ENCODE measurements at places on chromosomes 1 and 21. TPM values are rescaled to one million over a fixed set of nuclear protein-coding genes. Genes with fewer than 3 reads are reported as not detected.

The IGSF5 gene
- total RNA-seq, result not detected

DNA sequence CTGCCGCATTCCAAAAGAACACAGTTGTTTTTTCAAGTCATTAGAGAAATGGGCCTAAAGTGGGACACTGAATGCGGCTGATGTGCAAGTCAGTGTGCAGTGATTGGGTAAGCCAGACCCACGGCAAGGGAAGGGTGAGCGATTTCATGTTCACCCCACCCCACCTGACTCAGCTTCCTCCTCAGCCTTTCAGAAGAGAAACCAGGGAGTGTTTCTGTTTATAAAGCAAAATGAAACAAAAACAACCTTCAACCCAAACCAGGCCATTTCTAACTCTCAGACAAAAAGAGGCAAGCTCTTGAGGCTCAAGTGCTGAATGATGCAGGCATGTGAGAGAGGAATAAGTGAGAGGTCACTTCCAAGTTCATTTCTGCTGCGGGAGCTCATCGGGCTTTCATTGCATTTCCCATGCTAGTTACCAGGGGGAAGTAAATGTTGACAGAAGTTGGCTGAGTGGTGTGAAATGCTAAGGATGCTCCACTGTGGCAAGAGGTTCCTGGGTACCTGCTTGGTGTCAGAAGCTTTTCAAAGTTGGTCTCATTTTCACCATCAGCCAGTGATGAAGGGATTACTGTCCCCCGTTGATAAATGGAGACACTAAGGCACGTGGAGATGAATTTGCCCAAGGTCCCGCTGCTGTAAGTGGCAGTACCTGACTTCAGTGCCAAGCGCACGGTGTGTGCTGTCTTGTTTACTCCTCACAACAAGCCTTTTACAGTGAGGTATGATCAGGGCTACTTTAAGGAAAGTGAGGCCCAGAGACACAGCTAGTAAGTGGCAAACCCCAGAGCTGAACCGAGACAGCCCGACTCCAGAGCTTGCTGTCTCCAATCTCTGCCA, 29.1 kb downstream of the STPG1 start:
- DNase-seq, result peak; percentile 69

- no peak for DNase-seq
Measured at GRCh38 chr21:39523915-39524314, 72.1 kb downstream of the SH3BGR start.

GRCh38 chr1:92482665-92483609, 3.8 kb downstream of the GFI1 start:
- peak; percentile 30 for DNase-seq

The MAP10 gene
- total RNA-seq, result 1.5 TPM

DNA sequence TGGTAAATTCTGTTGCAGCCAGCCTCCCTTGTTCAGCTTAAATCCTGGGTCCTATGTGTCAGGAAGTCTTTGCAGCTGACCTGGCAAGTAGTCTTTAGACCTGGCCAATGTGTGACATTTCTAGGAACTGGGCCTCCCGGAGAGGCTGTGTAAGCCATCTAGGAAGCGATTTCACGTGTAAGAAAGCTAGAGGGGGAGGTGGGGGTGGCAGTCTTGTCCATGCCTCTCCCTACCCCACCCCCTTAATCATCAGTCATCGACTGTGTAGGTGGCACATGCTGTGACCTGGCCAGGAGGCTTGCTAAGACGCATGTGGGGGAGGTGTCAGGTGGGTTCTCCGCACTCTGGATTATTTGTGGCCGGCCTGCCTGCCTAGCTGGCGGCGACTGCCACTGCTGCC, 8.4 kb downstream of the C1orf226 start:
- DNase-seq, result no peak

DNA sequence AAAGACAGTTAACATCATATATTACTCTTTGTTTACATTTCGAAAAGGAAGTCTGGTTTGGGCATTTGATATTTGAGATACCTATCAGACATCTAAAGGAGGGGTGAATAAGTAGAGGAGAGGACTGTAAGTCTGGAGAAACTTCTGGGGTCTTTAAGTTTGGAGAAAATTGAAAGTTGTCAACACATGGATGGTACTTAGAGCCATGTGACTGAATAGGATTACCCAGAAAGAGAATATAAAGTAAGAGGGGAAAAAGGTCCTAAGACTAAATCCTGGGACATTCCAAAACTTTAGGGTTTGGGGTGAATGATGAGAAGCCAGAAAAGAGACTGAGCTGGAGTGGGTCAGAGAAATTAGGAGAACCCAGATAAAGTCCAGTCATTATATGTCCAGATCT, 10.1 kb upstream of the RNF2 start:
- no peak for DNase-seq

DNA sequence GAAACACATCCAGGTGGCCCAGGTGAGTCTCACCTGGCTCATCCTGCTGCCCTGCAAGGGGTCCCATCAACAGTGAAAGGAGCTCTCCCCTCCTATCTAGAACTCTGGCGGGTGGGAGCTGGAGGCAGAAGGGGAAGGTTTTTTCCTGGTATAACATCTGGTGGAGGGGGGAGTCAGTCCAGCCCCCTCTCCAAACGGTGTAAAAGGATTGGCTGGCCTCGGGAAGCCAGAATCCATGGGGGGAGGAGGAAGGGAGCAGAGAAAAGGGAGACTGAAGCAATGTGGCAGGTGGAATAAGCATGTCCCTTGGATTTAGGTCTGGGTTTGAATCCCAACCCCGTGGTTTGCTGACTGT, 1.2 kb upstream of the CAMK2N1 start:
- DNase-seq, result no peak

DNA sequence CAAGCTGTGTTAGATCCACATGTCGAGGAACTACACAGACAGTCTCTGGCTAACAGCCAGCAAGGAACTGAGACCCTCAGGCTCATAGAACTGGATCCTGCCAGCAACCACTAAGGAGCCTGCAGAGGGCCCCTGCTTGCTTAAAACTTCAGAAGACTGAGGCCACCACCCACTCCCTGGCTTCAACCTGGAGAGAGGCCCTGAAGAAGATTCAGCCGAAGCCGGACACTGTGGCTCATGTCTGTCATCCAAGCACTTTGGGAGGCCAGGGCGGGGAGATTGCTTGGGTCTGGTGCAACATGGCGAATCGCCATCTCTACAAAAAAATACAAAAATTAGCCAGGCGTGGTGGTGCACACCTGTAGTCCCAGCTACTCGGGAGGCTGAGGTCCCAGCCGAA, 92.6 kb upstream of the TMPRSS2 start:
- no peak for DNase-seq

DNA sequence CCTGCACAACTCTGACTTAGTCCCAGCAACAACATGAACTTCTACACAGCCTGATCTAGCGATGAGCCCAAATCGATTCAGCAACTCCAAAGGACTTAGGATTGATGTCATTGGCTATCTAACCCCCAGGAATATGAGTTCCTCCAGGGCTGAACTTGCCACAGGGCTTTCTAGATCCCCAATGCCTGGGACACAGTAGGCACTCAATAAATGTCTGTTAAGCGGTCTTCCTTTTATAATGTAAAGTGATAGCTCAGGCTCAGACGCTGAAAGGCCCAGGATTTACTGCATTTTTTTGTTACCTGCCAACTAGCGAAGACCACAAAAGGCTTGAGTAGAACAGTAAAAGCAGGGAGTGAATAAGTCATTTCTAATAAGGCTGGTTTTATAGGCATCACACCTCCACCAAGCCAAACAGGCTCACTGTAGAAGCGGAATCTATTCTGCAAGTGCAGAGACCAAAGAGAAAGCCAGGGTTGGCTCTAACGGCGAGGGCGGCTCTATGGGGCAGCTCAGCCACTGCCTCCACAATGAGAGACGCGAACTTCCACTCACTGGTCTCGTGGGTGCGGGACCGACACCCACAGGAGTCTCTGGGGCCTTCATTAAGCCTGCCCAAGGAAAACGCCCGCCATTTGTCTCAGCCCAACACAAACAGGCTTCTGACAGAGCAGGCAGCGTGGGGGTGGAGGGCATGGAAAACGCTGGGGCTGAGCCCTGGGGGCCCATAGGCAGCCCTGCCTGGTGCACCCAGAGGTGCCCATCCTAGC, 52.0 kb downstream of the HLCS start:
- no peak for DNase-seq

The DNAI4 gene
- 11.4 TPM for total RNA-seq

- no peak for DNase-seq
Measured at GRCh38 chr1:24934310-24935195, 4.5 kb upstream of the RUNX3 start.

GRCh38 chr1:228463559-228464455, 23.4 kb upstream of the RNF187 start:
- peak; percentile 44 for DNase-seq

GRCh38 chr21:32412162-32413014, at the start of gene EVA1C:
EVA1C (plus strand) TSS chr21:32412706; CDS start chr21:32412854, 148 bp downstream.
- DNase-seq, result peak; percentile 59

- DNase-seq, result no peak
Measured at GRCh38 chr1:21866707-21867043, 54.6 kb downstream of the LDLRAD2 start.

The GPR3 gene
- total RNA-seq, result not detected

DNA sequence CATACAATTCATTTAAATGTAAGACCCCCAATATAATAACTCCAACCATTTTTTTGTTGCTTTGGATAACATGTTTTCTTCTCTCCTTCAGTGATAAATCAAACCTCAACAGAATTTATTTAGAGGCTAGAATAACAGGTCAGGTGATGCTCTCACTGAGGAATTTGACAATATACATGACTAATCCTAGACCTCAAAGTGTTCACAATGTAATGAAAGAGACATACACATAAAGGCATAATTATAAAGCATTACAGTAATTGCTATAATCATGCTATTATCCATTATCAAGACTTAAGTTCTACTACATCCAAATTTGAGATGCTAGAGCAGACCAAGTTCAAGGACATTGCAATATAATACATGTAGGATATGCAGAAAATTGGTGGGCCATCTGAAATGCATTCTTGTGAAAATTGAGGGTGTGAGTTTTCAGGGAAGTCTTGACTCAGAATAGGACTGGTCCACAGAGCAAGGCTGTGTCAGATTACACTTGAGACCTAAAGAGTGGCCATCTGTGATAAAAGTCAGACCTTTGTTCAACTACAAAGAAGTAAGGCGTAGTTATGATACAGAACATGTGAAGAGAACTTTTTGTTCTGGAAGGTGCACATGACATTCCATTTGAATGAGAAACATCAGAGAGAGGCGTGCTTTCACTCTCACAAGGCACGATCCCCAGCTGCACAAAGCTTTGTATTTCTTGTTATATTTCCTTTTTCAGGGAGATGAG, 45.5 kb downstream of the UTP25 start:
- no peak for DNase-seq

DNA sequence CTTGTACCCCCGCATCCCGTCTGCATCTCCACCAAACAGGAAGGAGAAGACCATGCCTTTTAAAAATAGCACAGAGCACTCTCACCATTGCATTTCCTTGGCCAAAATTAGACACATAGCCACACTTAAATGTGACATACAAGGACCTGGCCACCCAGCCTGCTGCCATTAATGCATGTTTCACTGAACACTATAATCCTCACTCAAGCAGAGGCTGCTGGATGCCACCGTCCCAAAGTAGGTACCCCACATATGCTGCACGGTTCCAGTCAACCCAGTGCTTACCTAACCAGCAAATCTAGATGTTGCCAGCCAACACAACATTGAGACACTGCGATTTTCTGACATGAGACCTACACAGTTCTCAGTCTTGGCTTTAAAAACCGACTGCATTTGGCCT, 107.7 kb downstream of the ADSS2 start:
- DNase-seq, result no peak

The LIPI gene
- not detected for total RNA-seq

GRCh38 chr1:110638058-110638457, 31.9 kb upstream of the KCNA2 start:
- no peak for DNase-seq

DNA sequence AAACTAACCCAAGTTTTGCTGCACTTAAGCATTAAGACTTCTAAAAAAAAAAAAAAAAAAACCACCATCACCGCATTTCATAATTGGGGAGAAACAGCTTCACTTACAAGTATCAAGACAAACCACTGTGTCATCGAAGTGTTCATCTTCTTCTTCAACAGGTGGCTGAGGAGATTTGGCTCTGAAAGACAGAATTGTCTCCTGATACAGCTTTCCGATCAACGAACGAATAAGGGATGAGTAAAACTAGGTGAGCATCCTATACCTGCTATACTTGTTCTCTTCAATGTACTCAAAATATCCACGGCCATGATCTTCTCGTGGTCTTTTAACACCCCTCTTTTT, 2.0 kb downstream of the HNRNPU start:
- DNase-seq, result no peak

- DNase-seq, result no peak
Measured at GRCh38 chr1:51274676-51275075, 38.6 kb downstream of the RNF11 start.

DNA sequence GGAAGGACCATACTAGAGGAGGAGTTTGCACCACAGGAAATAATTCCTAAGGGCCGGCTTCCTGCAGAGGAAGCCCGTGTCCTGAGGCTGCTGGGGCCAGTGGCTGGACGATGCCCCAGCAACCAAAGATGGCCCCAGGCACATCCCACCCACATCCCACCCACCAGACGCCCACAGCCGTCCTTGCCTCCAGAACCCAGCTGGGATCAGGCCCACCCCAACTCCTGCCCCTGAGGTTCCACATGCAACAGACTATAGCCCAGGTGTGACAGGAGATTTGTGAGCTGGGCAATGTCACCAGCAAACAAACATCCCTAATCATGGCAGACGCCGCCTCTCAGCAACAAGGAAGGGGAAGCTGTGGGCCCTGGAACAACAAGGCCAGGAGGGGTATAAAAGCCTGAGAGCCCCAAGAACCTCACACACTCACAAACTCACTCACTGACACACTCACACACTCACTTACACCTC, at the start of gene KRTAP10-9:
Gene KRTAP10-9, plus strand, starts transcription at position 421 of the 471 bp plus-strand sequence. CDS start 79 bp downstream, outside the sequence.
- no peak for DNase-seq

- no peak for DNase-seq
Measured at GRCh38 chr1:180952657-180953013, 39.9 kb downstream of the KIAA1614 start.

The KLHDC8A gene
- not detected for total RNA-seq

GRCh38 chr1:67382292-67382691, 47.9 kb downstream of the SERBP1 start:
- DNase-seq, result no peak

GRCh38 chr1:228463009-228463558, 24.1 kb upstream of the RNF187 start:
- no peak for DNase-seq

- DNase-seq, result no peak
Measured at GRCh38 chr1:6911021-6911941, 126.0 kb downstream of the CAMTA1 start.

DNA sequence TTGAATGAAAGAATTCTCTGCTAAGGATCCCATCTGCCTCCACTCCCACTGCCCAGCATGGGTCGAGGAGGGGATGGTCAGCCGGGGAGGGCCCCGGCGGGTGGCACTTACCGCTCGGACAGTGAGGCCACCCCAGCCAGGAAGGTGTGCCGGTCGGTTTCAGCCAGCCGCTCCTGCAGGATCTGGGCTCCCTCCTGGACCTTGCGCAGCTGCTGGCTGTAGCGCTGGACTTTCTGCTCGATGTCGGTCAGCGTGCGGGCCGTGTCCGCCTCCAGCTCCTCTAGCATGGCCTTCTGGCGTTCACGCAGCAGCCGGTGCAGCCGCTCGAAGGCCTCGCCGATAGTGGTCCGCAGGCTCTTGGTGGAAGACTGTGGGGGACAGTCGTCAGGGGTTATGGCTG, 22.3 kb downstream of the TRIM62 start:
- DNase-seq, result no peak

Data from fibroblast of the aortic adventitia (primary cell).